ENCODE measurements at places on chromosomes 2 and 18.

DNA sequence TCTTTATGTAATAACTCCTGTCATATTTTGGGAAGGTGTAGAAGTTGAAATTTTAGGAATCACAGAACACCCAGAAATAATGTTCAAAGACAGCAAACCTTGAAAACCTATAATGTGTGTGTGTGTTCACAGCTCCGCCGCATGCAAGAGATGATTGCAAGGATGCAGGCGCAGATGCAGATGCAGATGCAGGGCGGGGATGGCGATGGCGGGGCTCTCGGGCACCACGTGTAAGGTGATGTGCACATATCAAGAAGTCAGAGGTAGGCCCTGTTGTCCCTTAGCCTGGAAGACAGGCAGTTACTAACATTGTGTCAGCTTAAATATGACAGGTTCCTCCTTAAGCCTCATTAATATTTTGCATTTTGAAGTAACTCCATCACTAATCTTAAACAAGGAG, 6.1 kb upstream of the FARP2 start:
- no peak for DNase-seq

GRCh38 chr18:40930211-40930882, 1024.7 kb upstream of the PIK3C3 start:
- peak; percentile 36 for DNase-seq

DNA sequence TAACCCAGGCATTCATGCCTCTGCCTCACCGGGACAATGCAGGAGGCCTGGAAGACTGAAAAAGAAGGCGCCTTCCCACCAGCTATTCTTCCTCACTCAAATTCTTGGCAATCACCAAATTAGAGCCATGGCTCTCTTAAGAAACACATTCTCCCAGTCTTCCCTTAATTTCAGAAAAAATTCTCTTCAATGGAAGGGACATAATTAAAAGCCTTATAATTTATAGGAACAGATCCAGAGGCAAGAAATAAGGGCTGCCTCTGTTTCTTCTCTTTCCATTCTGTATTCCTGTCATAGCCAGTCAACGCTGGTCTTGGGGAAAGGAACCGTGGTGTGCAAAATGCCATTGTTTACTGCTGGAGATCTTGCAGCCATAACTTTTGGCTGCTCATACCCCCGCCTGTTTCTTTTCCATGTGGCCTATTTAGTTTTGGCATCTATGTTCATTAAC, 32.8 kb downstream of the DTNA start:
- DNase-seq = peak; percentile 61

DNA sequence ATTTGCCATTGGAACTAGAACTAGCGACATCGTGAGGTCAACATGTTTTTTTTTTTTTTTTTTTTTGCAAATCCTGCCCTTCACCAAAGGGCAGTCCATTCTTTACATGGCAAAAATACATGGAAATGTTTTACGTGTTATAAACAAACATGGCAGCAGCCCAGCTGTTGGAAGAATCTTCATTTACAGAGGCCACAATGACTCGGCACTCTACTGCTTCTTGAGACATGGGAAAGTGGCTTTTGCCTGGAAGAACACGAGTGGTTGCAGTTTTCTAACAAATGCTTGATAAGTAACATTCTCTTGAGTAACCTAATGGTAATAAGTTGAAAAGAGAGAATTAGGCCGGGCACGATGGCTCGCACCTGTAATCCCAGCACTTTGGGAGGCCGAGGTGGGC, 22.8 kb upstream of the POLR1B start:
- DNase-seq = no peak

GRCh38 chr2:164620873-164621763, at the start of gene GRB14:
Gene GRB14 (minus strand): TSS chr2:164621482. CDS start chr2:164621309, 173 bp downstream.
- DNase-seq = peak; percentile 61

DNA sequence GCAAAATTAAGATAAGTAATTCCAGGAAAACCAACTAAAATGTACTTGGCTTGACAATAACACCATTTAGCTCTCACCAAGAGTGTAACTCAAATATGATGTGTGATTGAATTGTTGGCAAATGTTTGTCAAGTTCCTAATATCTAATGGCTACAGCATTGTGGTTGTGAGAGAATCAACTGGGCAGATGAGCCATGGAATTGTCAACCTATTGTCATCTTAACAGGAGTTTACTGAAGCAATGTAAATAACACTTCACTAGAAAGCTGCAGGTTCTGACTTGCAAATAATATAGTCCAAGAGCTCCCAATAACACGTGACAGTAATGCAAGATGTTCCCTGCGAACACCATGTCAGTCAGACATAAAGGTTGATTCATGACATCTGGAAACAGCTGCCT, 495.2 kb upstream of the MEIS1 start:
- no peak for DNase-seq

DNA sequence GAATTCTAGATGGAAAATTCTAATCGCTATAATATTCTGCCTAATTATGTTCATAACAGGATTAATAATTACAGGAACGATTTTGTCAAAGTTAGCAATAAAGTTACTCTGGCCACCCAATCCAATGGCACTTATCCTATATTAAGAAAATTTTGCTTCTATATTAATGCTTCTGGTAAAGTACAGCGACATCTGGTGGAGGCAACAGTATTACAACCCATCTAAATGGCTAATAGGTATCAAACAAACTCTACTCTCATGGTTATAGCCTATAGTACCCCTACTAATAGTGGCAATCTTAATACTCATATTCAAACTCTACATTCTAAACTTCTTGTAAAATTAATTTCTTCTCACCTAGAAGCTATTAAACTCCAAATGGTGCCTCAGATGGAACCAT, 1084.7 kb upstream of the LRRTM1 start:
- no peak for DNase-seq

DNA sequence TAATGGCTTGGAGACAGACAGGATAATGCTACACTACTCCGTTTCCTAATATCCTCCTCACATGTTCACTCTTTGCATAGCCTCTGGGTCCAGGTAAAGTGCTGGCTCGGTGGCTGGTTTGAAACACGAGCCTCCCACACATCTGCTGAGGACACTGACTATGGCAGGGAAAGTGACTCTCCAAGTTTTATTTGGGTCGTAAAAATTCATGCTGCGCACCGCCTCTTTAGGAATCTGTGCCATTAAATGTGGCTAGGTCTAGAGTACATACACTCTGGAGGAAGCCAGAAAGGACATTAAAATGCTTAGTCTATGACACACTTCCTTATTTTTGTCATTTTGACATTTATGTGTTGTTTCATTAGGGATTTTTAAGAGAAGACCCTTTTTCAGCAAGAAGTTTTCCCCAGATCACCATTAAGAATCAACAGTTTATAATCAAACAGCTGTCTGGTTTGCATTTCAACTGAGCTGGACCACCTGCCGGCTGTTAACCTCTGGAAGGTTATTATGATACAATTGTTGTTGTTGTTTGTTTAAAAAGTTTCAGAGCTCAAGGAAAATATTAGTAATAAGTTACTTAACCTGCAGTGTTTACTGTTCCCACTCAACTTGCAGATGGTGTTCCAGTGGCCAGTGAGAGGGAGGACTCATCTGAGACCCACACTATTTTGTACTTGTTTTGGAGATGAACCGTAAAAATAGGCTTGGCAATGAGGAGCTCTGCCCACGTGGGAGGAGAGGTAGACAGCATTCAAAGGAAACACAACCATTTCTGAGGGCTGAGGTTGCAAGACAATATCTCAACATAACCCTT, 443.3 kb upstream of the MEIS1 start:
- peak; percentile 4 for DNase-seq

DNA sequence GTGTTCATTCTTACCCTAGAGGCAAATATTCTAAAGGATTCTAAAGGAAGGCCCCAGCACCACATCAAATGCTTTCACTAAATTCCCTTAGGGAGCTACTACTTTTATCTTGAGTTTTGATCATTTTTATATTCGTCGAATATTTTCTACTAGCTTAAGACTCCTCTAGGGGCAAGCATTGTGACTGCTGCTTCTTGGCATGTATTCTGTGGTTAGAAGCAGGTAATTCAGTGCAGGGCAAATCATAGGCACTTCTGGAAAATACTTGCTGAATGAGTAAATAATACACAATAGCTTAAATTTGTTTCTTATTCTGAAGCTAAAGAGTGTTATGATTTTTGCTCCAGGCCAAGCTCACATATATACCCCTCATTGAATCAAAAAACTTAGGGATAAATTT, 136.4 kb downstream of the LRP2 start:
- DNase-seq = no peak

- DNase-seq = no peak
Measured at GRCh38 chr2:128024816-128025215, 3.0 kb downstream of the SAP130 start.

DNA sequence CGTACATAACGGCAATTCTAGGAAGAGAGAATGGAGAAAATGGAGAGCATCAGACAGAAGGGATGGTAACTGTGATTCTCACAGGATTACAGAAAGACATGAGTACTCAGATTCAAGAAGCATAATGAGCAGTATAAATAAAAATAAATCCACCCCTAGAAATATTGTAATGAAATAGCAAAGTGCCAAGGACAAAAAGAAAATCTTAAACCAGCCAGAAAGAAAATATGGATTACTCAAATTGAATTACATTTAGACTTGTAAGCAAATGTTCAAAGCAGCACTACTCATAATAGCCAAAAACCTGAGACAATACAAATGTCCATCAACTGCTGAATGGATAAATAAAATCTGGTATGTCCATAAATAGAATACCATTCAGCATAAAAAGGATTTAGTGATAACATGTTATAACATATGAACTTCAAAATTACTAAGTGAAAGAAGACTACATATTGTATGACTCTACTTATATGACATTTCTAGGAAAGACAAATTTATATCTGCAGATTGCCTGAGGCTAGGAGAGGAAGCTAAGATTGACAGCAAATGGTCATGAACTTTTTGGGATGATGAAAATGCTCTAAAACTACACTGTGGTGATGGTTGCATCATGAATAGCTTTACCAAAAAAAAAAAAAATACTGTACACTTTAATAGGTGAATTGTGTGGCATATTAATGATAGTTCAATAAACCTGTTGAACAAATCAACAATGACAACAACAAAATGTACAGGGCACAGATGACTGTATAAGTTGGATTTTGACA, 63.4 kb upstream of the SPTBN1 start:
- DNase-seq = no peak

Measured in brain (organoid and tissue), 16 donors.